ENCODE measurements at places on chromosomes 16 and 17. TPM values are rescaled to one million over a fixed set of nuclear protein-coding genes. Genes with fewer than 3 reads are reported as not detected.

GRCh38 chr17:27532269-27533263, 76.3 kb downstream of the KSR1 start:
- DNase-seq = peak; percentile 62

- no peak for DNase-seq
Observed at GRCh38 chr17:67244431-67245072, 444 bp downstream of the HELZ start.

GRCh38 chr16:83849421-83849820, 41.6 kb downstream of the HSBP1 start:
- peak; percentile 93 for DNase-seq

- DNase-seq = peak; percentile 69
Observed at GRCh38 chr17:74812109-74813009, 36.2 kb upstream of the NAT9 start.

GRCh38 chr17:34716291-34716690, 136.9 kb downstream of the TMEM132E start:
- DNase-seq = no peak

- peak; percentile 35 for DNase-seq
Observed at GRCh38 chr17:13074026-13074425, 56.2 kb upstream of the ELAC2 start.

DNA sequence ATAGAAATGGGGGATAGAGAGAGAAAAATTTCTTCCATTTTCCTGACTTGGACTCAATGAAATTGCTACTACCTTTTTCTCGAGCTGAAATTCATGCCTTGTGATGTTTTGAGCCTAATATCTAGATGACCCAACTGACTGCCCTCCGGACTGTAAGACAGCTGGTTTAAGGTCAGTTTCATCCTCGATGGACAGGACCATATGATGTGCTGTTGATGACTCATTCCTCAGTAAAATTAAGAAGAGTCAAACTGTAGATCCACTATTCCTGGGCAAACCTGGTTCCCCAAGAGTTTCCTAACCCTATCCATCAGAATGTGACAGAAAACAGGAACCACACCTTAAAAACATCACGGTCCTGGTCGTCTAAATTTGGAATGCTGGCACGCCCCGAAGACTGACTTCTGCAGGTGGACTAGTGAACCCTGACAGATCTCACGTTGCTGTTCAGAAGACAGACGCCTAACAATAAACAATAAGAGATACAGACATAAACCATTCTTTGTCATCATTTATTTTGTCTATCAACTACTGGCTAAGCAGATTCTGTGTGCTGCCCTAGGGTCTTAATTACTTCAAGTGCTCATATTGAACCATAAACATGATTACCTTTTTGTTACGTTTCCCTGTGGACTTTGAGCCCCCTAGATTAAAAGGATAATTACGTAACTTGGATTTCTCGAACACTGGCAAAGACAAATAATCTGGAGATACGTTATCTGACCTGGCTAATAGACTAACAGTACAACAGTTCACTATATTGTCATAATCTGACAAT, 45.1 kb upstream of the NOS2 start:
- DNase-seq = peak; percentile 57

GRCh38 chr17:61175298-61176142, 224.1 kb upstream of the TBX2 start:
- no peak for DNase-seq

- peak; percentile 52 for DNase-seq
Observed at GRCh38 chr17:9236286-9237052, 215.2 kb downstream of the NTN1 start.

DNA sequence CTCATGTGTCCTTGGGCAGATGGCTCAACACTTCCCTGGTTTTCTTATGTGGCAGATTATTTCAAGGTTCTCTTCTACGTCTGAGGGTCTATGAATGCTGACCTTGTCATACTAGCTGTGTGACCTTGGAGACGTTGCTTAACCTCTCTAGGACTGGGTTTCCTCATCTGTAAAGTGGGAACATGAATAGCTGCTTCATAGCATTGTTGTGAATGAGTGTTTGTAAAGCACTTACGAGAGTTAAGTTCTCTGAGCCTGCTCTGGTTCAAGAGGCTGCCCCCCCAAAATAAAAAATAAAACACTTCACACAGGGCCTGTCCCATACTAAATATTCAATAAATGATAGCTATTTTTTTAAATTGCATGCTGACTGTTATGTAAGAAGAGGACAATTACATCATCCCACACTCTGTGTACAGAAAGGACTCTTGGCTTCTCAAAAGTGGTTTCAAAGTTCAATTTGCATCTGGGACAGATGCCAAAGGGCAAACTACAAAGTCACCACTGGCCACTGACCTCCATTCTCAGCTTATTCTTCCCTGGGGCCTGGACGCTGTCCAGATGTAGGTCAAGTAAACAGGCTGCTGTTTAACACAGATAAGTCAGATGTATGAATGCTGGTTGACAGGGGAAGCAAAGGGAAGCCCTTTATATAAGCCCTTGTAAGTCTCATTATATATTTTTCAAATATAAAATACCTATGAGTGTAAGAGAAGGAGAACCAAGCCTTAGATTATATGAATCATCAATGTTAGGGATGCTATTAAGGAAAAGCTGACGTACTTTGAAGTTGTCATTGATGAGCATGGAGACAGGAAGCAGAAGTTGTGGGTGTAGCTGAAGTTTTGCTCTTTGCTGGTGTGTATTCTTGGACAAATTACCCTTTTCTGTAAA, 15.4 kb upstream of the NDEL1 start:
- peak; percentile 63 for DNase-seq

DNA sequence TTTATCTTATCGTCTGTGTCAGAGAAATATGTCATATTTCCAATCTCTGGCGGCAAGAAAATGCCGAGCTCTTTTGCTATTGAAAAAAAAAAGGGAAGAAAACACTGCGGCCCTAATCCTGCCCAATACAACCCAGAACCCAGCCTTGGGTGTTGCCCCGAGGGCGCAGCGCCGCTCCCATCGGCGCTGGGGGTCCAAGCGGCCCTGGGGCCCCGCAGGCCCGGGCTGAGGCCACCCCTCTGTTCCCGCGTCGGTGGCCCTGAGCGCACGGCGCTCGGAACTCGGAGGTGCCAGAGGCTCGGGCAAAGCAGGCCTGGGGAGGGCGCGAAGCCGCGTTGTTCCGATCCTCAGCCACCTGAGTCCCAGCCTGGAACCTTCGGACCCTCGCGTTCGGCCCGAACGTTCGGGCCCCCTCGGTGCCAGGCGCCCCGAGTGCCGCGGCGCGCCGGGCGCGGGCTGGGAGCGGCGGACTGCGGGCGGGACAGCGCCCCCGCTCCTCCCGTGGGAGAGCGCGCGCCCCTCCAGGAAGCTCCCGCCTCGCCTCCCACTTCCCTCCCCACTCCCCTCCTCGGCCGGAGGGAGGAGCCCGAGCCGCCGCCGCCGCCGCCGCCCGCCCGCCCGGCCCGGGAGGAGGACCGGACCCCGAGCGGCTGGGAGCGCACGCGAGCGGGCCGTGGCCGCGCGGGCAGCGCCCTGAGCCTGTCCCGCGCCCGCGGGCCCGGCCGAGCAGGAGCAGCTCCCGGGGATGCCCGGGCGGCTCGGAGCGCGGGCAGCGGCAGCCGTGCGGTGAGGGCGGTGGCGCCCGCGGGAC, at the start of gene CPNE2:
CPNE2 (plus strand) TSS at position 609 of the 811 bp plus-strand sequence. CDS start 18,160 bp downstream, outside the sequence.
- DNase-seq = peak; percentile 84

- DNase-seq = peak; percentile 87
Observed at GRCh38 chr16:52101246-52101645, 445.7 kb downstream of the TOX3 start.

DNA sequence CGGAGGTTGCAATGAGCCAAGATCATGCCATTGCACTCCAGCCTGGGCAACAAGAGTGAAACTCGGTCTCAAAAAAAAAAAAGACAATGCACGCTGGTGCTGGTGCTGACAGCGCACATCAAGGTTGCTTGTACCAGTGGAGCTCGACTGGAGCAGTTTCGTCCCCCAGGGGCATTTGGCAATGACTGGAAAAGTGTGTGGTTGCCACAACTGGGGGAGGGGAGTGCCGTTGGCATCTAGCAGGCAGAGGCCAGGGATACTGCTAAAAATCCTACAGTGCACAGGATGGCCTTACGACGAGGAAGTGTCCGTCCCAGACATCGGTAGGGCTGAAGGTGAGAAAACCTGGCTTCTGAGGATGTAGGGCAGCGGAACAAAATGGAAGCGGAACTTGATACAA, 2.4 kb downstream of the MEAK7 start:
- DNase-seq = no peak

PIRT gene
- total RNA-seq = 0.04 TPM

GP1BA gene
- 0.04 TPM for total RNA-seq

SYCE1L gene
- 13.2 TPM for total RNA-seq

HCFC1R1 gene
- 77.9 TPM for total RNA-seq

RRAD gene
- 7.3 TPM for total RNA-seq

TNFRSF13B gene
- not detected for total RNA-seq

NPIPB13 gene
- total RNA-seq = 2.8 TPM

GRAPL gene
- total RNA-seq = 1.1 TPM

Data from muscle of leg (tissue), 16 donors.